ENCODE measurements at places on chromosomes 7 and 10. TPM values are rescaled to one million over a fixed set of nuclear protein-coding genes. Genes with fewer than 3 reads are reported as not detected.

- H3K27me3 ChIP-seq: no peaks in the 10 kb centered on the region
- no peaks in the 10 kb centered on the region for H3K36me3 ChIP-seq
- H3K4me1 ChIP-seq: no peaks in the 10 kb centered on the region
- DNase-seq: no peak
- H3K4me3 ChIP-seq: no peak overlapping the region
Observed at GRCh38 chr7:114502454-114503254, 88.0 kb downstream of the FOXP2 start.

DNA sequence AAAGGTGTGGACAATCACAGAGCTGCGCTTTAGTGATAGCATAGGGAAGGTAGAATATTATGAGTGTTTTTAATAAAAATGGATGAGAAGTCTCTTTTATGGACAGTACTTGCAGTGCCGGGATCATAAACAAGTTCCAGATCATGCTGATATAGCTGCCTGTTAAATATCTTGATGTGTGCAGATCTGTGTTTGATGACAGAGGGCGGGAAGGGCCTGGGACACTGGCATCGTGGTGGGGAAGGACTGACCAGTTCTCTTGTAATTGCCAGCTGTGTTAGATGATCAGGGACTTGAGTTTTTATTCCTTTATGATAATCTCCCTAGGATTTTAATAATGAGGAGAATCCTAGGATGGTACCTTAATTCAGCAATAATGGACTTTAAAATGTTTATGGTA, 14.6 kb downstream of the SND1 start:
- H3K27ac ChIP-seq: no peak overlapping the region
- no peaks in the 10 kb centered on the region for H3K36me3 ChIP-seq
- no peaks in the 10 kb centered on the region for H3K27me3 ChIP-seq

GRCh38 chr10:93594518-93594917, 6.5 kb downstream of the RBP4 start:
- H3K36me3 ChIP-seq: no peaks in the 10 kb centered on the region
- DNase-seq: no peak
- no peak overlapping the region for H3K27ac ChIP-seq
- H3K27me3 ChIP-seq: no peaks in the 10 kb centered on the region

DNA sequence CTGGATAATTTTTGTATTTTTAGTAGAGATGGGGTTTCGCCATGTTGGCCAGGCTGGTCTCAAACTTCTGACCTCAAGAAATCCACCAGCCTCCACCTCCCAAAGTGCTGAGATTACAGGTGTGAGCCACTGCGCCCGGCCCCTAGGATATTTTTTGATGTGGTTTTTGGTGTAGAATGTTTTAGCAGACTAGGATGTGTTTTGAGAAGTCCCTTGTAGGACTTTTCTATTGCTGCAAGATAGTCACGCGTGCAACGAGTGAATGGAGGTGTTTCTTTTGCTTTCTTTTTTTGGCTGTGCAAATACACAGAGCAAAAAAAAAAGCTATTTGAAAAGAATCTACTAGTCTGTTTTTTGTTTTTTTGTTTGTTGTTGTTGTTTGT, 29.8 kb upstream of the KLF6 start:
- no peaks in the 10 kb centered on the region for H3K36me3 ChIP-seq
- no peak overlapping the region for H3K4me3 ChIP-seq
- H3K27ac ChIP-seq: no peak overlapping the region
- no peak for DNase-seq

DNA sequence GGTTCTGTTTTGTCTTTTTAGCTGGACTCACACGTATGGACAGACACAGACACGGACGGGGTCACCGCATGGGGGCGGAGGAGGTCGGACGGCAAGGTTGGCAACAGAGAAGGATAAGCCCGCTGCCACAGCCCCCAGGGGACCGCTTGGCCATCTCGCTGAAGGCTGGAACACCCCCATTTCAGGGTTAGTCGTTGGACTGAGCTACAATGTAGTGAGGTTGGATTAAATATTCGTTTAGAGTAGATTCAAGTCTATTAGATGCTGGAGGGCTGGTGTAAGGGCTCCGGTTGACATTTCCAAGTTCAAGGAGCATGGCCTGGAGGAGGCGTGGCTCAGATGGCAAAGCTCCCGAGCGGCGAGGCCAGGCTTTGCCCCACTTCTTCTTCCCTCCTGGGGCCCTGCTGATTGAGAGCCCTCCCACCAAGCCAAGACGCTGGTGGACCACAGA, 35.2 kb downstream of the PPIF start:
- peak overlapping the region; percentile 20 for H3K27ac ChIP-seq
- no peaks in the 10 kb centered on the region for H3K27me3 ChIP-seq
- no peak for DNase-seq
- no peak overlapping the region for H3K4me3 ChIP-seq
- no peaks in the 10 kb centered on the region for H3K36me3 ChIP-seq
- H3K4me1 ChIP-seq: peaks cover 31% of the 10 kb centered on the region

DNA sequence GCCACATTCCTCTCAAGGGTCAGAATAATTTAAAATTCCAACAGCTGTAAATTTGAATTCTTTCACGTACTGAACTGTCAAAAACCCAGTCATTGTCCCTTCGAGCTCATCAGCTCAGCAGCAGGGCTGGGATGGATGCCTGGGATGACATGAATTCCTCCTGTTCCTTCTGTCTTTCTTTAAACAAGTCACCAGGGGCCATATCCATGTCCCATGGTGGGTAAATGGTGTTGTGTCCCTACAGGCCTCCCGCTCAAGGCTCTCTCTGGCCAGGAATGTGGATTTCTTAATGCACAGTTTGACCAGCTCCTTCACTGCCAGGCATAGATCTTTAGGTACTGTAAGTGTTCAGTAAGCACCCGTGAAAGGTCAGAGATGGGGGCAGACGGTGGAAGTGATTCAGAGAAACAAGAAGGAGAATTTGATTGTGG, 13.8 kb upstream of the TECPR1 start:
- H3K27me3 ChIP-seq: no peaks in the 10 kb centered on the region
- H3K36me3 ChIP-seq: peaks cover 24% of the 10 kb centered on the region
- DNase-seq: no peak
- H3K27ac ChIP-seq: no peak overlapping the region

Gene PDK4
- 6.2 TPM for total RNA-seq

Gene ABCC2
- 0.61 TPM for total RNA-seq
